ENCODE measurements at places on chromosomes 2 and 18.

- no peak for DNase-seq
Observed at GRCh38 chr2:187404431-187405110, 43.5 kb downstream of the CALCRL start.

GRCh38 chr2:50466685-50467084 lies 565.2 kb downstream of the NRXN1 start:
- no peak for DNase-seq

DNA sequence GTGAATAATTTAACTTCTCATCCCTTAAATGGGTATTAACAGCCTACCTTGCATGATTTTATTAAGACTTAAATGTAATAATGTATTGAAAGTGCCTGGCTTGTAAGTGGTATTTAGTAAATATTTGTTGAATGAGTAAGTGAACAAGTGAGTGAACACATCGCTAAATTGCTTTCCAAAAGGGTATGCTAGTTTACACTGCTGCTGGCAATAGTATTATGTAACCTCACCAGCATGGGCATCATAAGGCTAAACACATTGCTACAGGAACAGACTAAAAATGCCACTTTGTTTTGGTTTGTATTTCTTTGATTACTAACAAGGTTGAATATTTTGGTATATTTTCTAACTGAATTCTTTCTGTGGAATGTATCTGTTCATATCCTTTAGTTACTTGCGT lies 9.8 kb downstream of the WDR43 start:
- peak; percentile 22 for DNase-seq

DNA sequence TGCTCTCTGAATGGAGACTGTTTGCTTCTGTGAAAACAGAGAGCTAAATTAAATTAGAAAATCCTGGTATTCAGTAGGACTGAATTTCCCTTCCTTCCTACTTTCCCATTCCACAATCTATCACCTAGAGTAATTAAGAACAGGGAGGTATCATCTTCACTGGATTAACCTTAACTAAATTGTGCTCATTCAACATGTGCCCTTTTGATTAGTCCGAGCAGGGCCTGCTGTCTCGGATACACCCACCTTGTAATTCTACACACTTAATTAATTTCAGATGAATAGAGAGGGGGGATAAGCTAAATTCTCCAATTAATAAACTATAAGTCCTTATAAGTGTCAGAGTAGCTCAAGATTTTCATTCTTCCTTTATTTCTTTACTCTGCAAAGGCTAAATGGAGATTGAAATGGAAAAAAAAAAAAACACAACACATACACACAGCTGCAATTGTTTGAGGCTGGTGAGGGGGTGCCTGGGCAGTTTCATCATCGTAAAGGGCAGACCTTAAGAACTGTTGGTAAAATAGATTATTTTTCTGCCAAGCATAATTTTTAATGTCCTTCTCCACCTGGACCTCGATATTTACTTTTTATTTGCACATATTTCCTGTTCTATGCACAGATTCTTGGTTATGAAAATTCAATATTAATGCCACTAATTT lies 157.1 kb upstream of the SIX2 start:
- no peak for DNase-seq

DNA sequence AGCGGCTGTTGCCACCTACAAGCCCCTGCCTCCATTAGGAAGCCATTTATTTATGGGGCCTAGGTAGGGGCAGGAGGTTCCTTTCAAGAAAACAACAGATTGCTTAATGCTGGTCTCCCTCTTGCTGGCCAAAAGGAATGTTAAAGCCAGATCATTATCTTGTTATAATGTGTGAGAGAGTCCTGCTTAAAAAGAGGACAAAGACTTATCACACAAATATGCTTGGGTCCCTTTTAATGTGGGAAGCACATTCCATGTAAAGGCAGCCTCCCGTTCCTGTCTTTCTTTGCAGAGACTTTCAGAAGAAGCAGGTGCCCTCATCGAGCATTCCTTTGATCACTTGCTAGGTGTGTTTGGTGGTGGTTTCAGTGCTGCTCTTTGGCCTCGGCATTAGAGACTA lies 76.4 kb downstream of the AGAP1 start:
- DNase-seq: no peak

DNA sequence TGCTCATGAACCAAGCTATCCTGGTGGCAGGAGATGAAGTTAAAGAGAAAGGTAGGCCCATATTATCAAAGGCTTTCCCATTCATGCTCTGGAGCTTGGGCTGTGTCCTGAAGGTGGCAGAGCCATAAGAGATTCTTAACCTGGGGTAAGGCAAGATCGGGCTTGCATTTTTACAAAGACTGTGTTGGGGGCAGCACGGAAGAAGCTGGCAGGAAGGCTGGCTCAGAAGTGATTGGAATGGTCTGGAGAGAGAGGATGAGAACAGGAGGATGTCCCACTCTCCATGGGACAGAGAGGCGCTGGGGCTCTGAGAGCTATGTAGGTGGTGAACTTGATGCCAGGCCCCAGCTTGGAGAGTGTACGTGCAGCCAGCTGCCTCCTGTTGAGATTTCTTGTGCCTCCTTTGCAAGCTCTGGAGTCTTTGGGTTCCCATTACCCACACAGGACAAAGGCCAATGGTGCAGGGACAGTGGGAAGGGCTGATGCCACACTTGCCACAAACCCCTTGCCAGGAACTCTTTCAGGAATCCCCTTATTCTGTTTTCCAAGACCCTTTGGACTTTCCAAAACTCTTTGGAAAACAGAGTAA lies 40.6 kb upstream of the FZD5 start:
- no peak for DNase-seq

- DNase-seq: no peak
Observed at GRCh38 chr18:12449051-12449785, 41.5 kb downstream of the PRELID3A start.

- peak; percentile 54 for DNase-seq
Observed at GRCh38 chr2:102033750-102034682, 42.3 kb downstream of the IL1R2 start.

DNA sequence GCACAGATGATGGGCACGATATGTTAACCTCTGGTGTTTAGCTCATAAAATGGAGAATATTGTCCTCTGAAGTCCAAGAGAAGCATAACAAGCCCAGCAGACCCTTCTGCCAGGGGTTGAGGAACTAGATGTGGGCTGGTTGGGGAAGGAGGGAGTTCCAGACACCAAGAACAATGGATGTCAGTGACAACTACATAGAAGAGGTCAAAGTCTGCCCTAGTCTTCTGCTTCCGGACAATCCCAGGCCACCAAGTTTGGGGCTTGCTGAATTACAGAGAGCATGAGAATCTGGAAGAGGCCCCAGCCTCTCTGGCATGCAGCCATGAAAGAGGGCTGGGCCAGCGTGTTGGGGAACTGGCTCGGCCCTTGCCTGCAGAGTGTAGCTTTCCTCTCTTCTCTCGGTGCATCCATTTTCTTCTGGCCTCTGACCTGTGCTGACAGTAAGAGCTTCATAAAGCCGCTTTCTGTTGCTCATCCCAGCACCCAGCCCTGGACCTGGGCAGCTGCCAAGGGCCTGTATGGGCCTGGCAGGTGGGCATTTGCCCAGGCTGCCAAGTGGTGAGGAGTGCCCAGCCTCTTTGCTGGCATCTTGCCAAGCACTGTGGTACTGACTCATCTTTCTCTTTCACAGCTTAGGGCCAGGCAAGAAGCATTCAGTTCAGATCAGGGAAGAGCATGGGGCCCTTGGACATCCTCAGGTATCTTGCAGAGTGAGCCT lies 14.6 kb upstream of the LAPTM4A start:
- peak; percentile 99 for DNase-seq

- DNase-seq: no peak
Observed at GRCh38 chr18:22545066-22545760, 127.5 kb upstream of the CTAGE1 start.
